ENCODE measurements at places on chromosomes 5 and 9. TPM values are rescaled to one million over a fixed set of nuclear protein-coding genes. Genes with fewer than 3 reads are reported as not detected.

GRCh38 chr5:180210961-180211760 is 2.1 kb upstream of the RASGEF1C start:
- H3K36me3 ChIP-seq, result no peaks in the 10 kb centered on the region
- no peak for DNase-seq
- no peaks in the 10 kb centered on the region for H3K4me1 ChIP-seq

Gene MRPL36
- 46.2 TPM for total RNA-seq

- H3K27ac ChIP-seq, result no peak overlapping the region
- no peaks in the 10 kb centered on the region for H3K36me3 ChIP-seq
- H3K4me1 ChIP-seq, result no peaks in the 10 kb centered on the region
- no peaks in the 10 kb centered on the region for H3K27me3 ChIP-seq
These were observed 181.1 kb upstream of the WWC1 start for GRCh38 chr5:168110384-168110783.

DNA sequence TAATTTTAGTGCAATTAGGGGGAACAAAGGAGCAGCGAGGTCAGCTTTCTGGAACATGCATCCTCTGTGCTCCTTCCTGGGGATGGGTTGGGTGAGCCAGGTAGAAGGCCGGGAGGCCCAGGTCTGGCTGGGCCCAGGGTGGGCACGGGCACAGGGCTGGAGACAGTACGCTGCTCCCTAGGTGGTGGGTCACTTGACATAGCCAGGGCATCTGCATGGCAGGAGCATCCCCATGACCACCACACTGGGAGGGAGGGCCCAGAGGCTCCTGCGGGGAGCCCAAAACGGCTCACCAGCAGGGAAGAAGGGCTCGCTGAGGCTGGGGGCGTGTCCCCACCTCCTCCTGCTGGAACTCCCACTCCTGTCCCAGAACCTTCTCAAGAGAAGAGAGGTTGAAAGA is 216.8 kb downstream of the NXNL2 start:
- DNase-seq, result no peak
- H3K4me1 ChIP-seq, result no peaks in the 10 kb centered on the region
- H3K36me3 ChIP-seq, result no peaks in the 10 kb centered on the region
- no peak overlapping the region for H3K27ac ChIP-seq

GRCh38 chr5:131366428-131366827 is 102.6 kb downstream of the CDC42SE2 start:
- no peaks in the 10 kb centered on the region for H3K4me1 ChIP-seq
- H3K27me3 ChIP-seq, result no peaks in the 10 kb centered on the region
- no peaks in the 10 kb centered on the region for H3K36me3 ChIP-seq
- H3K27ac ChIP-seq, result no peak overlapping the region

DNA sequence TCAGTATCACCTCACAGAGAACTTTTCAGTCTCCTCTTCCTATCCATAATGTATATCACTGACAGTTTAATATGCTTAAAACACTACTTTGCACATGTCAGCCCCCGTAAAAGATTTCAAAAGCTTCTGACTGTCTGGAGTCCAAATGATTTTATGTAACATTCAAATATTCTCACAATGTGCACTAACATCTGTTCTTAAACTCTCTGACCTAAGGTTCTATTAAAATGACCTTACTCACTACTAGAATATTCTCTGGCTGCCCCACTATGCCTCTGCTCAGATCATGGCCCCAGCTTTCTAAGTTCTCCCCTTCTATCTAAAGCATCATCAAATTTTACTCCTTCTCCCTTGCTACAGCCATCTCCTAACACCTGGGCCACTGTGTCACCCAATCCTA is 52.5 kb downstream of the AP3B1 start:
- H3K4me1 ChIP-seq, result no peaks in the 10 kb centered on the region
- no peaks in the 10 kb centered on the region for H3K36me3 ChIP-seq
- no peak for DNase-seq
- no peak overlapping the region for H3K27ac ChIP-seq
- no peak overlapping the region for H3K4me3 ChIP-seq

GRCh38 chr5:104178829-104179456 is 616.4 kb upstream of the NUDT12 start:
- no peaks in the 10 kb centered on the region for H3K4me1 ChIP-seq
- no peak overlapping the region for H3K4me3 ChIP-seq
- H3K27ac ChIP-seq, result no peak overlapping the region
- no peaks in the 10 kb centered on the region for H3K36me3 ChIP-seq

All from breast epithelium (tissue), 4 donors.